Omental fat pad (tissue), 4 donors: ENCODE measurements at places on chromosomes 7 and 10. TPM values are rescaled to one million over a fixed set of nuclear protein-coding genes. Genes with fewer than 3 reads are reported as not detected.

GRCh38 chr7:32639122-32639521 lies 143.8 kb downstream of the AVL9 start:
- DNase-seq, result no peak

The AKR1B15 gene
- total RNA-seq, result not detected

The WIPF3 gene
- total RNA-seq, result 1.6 TPM

- DNase-seq, result no peak
Observed at GRCh38 chr10:44380829-44381600, 3.9 kb downstream of the CXCL12 start.

DNA sequence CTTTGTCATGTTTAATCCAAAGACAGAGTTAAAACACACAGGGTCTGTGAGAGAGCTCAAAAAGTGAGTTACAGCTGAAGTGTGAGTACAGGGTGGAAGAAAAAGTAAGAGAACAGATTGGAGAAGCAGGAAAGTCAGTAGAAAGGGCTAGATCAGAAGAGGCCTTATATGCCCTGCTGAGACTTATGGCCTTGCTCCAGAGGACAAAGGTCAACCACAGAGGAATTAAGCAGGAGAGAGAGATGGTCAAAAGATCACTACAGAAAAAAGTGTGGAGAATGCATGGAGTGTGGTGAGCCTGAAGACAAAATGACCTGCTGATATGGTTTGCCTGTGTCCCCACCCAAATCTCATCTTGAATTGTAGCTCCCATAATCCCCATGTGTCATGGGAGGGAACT lies 213.8 kb downstream of the NEBL start:
- DNase-seq, result no peak

The NODAL gene
- not detected for total RNA-seq

DNA sequence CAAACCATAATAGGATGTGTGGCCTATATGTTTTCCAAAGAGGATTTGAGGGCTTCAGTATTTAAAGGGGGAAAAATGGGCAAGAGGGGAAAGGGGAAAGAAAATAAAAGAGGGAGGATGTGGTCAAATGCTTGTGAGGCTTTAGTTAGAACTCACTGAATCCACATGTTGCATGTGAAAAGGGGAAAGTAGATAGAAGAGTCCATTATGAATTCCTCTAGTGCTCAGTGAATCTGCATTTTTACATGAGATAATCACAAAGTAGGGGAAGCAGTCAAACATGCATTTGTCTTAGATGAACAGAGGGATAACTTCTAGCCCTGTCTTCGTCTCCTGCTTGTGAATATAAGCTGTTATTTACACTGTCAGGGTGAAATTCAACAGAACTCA lies 24.6 kb upstream of the AKAP9 start:
- no peak for DNase-seq

The GPC2 gene
- total RNA-seq, result 0.48 TPM

GRCh38 chr7:5526100-5526905 lies 102.7 kb upstream of the TNRC18 start:
- DNase-seq, result no peak

- no peak for DNase-seq
Observed at GRCh38 chr7:3162289-3162688, 118.6 kb upstream of the CARD11 start.
